NAMALWA (cell line): ENCODE measurements at places on chromosomes 13 and 19.

DNA sequence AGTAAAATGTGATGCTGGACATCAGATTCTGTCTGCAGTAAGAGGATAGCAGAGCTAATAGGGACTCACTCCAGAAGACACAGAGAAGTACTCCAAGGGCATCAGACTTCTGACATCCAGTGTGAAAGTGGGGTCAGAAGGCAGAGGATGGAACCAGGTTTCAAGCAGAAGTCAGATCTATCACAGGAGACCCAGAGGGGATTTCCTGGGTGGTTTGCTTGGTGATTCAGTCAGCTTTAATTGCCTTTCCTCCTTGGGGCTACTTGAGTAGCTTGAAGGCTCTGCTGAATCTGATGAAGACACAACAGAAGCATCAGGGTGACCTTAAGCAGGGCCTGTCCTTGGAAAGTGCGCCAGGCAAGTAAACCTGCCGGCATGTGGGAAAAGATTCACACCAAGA is 300.6 kb downstream of the COG6 start:
- no peak for DNase-seq

DNA sequence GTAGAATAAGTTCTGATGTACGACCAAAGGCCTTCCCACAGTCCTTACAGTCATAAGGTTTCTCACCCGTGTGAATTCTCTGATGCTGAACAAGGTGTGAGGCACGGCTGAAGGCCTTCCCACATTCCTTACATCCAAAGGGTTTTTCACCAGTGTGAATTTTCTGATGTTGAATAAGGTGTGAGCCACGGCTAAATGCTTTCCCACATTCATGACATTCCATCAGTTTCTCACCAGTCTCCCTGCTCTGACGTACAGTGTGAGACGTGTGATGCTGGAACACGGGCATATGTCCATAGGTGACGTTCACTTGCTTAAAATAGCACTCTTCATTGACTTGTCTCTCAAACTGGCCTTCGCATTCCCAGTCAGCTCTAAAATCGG is 31.0 kb upstream of the COX7A1 start:
- DNase-seq: no peak

DNA sequence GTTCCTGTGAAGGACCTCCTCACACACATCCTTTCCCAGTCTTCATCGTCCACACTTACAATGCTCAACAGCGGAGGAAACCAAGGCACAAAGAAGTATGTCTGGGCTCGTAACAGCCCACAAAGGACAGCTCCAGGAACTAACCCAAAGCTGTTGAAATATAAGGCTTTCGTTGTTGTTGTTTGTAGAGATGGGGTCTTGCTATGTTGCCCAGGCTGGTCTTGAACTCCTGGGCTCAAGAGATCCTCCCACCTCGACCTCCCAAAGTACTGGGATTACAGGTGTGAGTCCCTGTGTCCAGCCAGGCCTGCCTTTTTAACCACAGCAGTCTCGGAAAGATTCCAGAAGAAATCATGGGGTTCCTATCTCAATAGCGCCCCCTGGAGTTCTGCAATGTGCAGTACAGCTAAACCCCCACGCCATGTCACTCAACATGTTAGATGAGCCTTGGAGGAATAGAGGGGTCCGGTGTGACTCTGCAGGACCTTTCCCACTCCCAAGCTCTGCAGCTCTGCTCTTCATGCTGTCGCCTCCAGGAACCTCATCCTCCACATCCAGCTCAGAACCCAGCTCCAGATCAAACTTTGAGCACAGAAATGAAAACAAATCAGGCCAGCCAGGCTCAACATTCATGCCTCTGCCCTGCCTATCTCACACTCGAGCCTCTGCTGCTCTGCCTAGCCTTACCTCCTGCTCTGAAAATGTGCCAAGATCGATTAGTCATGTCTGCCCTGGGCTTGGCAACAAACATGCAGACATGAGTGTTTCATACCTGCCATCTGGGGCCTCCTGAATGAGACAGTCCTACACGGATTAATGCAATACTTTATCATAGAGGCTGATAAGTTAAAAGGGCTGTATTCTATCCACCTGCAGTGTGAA is 7.5 kb downstream of the PLA2G4C start:
- peak; percentile 66 for DNase-seq

DNA sequence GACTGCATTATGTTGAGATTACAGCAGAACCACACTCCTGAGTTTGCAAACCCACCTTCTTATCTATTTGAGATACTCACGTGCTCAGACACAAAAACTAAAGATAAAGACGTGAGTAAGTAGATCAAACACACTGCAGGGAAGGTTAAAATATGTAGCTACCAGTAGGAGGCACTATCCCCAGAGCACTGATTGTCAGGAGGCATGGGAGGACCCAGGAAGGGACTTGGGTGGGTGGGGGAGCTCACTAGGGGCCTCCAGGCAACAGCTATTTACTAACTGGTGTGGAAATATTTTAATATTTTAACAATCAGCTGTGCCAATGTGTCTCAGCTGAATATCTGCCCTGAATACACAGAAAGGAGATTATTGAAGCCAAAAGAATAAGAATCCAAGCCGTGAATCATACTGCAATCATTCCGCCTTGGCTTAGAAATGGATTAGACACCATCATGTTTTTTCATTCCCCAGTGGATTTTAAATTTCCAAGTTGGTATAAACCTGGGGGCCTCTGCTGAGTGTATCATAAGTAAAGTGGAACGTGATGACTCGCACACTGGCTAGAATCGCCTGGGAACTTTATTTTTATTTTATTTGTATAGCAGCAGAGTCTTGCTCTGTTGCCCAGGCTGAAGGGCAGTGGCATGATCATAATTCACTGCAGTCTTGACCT is 73.2 kb upstream of the CACNA1A start:
- no peak for DNase-seq

DNA sequence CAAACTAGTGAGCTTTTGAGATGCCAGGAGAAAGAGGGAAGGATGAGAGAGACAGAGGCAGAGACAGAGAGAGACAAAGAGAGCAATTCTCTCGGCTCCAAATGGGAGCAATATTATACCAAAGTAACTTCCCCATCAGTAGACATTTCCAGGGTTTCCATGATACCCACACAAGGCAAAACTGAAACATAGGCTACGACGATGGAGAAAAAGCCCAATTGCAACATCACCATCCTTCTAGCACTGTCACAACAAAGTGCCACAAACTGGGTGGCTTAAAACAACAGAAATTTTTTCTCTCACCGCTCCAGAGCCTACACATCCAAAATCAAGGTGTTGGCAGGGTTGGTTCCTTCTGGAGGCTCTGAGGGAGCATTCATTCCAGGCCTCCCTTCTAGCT is 81.4 kb downstream of the KCTD12 start:
- no peak for DNase-seq

GRCh38 chr19:56105090-56105701 is 15.9 kb downstream of the ZNF787 start:
- peak; percentile 47 for DNase-seq

GRCh38 chr13:107866032-107866940 is 349.1 kb downstream of the LIG4 start:
- DNase-seq: no peak

DNA sequence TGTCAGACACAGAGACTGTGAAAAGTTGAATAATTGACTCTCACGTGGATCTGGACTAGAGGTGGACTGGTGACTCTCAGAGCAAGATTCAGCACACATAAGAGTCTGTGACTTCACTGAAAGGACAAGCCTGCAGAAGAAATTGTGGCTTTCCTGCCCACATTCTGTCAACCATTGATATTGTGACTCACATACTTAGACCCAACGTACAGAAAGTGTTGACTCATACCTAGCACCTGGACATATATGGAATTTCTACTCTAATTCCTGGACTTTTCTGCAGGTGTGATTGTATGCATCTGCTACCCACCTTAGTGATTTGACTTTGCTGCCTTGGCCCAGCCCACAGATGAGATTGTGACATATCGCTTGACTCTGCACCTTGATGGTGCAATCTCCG is 15.6 kb upstream of the ZNF730 start:
- no peak for DNase-seq

GRCh38 chr19:15534957-15535864 is 26.9 kb downstream of the CYP4F22 start:
- no peak for DNase-seq

DNA sequence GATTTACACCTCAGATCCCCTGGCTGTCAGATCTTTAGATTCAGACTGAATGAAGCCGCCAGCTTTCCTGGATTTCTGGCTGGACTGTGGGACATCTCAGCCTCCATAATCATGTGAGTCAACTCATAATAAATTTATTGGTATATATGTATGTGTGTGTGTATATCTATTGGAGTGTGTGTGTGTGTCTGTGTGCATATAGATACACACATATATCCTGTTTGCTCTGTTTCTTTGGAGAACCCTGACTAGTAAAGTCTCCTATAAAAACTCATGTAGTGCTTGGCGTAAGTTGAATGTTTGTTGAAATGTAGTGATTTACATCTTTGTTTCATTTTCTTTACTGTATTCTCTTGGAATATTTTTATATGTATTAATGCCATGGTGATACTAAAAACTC is 499.5 kb upstream of the KLF12 start:
- no peak for DNase-seq

- DNase-seq: no peak
Observed at GRCh38 chr19:13190781-13191540, 40.8 kb downstream of the IER2 start.

DNA sequence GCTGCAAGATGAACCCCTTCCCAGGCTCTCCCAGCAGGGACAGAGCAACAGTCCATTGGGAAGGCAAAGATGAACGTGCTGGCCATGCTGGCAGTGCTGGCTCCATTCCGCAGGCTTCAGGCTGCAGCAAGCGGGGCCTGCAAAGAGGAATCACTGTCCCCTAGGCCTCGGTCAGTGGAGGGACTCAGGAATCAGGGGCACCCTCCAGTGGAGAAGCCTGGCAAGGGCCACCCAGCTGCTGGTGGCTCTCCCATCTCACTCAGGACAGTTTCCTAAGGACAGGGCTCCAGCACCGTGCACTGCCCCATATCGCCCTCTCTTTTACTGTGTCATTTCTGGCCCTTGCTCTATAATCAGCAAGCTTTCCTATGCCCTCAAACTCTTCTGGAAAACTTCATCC is 498.6 kb downstream of the EFNB2 start:
- DNase-seq: no peak

DNA sequence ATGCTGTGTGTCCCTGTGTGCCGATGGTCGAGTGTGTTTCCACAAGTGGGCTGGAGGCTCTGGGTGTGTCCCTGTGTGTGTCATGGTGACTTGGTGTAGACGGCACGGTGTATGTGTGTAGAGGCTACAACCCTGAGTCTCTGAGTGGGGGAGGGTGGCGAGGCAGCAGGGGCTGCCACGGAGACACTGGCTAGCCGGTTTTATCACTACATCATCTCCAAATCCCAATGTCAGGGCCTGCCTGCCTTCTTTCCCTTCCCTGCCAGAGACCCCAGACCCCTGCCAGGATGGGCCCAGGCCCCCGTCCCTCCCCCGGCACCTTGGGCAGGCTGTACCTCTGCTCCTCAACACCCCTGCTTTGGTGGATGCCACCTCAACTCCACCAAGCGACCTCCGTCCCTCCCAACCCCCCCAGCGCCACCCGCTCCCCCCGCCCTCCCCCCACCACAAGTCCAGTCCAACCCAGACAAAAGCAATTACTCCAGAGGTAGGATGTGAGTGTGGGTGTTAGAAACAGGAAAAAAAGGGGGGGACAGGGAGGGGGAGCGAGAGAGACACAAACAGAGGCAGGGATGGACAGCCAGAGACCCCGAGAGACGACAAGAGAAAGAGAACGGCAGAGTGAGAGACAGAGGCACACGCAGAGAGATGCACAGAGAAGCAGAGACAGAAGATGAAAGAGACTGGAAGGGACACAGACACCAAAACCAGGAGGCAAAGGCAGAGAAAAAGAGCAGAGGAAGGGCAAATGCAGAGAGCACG is 21.6 kb upstream of the POU2F2 start:
- no peak for DNase-seq

- DNase-seq: no peak
Observed at GRCh38 chr13:21932996-21933395, 262.1 kb downstream of the FGF9 start.

DNA sequence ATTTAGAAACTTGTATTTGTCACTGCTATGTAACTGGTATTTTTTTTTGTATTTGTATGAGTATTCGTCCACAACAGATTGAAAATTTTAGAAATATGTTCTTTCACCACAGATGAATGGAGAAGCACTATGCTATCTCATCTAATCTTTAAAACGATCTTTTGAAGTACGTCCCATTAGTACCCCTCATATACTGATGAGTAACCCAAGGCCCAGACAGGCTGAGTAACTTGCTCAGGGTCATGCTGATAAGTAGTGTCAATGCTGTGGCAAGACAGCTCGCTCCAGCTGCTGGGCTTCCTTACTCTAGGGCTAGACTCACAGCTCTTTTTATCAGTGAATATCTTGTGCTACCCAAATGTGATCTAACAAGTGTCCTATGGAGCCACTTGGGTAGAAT is 154.2 kb downstream of the SUCLA2 start:
- no peak for DNase-seq

DNA sequence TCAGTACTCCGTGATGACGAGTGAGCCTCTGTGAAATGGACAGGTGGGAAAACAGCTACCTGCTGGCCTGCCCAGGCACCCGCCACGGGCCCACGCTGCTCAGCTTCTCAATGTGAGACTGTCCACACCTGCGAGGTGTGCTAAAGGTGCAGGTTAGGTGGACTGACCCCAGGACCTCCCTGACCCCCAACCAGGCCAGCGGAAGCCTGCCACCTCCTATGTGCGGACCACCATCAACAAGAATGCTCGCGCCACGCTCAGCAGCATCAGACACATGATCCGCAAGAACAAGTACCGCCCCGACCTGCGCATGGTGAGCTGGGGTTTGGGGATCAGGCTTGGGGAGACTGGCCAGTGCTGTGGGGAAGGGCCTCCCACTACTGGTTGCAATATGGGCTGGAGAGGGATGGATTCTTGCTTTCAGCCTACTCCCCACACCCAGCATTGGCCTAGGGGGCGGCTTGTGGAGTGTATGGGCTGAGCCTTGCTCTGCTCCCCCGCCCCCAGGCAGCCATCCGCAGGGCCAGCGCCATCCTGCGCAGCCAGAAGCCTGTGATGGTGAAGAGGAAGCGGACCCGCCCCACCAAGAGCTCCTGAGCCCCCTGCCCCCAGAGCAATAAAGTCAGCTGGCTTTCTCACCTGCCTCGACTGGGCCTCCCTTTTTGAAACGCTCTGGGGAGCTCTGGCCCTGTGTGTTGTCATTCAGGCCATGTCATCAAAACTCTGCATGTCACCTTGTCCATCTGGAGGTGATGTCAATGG is 2.2 kb downstream of the RPL28 start:
- no peak for DNase-seq

- DNase-seq: no peak
Observed at GRCh38 chr13:108860418-108860817, 231.0 kb downstream of the MYO16 start.

DNA sequence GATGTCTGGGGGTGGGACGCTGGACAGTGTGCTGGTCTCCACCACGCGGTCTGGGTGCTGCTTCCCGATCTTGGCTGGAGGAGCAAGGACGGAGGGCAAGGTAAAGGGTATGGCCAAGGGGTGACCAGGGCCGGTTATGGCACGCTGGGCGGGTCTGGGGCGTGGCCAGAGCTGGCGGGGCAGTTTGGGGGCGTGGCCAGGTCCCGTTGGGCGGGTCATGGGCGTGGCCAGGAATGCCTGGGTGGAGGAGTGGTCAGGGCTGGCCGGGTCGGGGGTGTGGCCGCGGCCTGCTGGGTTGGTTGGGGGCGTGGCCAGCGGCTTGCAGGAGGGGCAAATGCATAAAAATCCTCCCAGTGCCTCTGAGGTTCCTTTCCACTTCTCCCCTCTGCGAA is 19.2 kb downstream of the GPX4 start:
- peak; percentile 74 for DNase-seq

GRCh38 chr13:98295371-98295770 is 118.3 kb upstream of the RNF113B start:
- no peak for DNase-seq

GRCh38 chr13:59660582-59660981 is 503.1 kb downstream of the DIAPH3 start:
- no peak for DNase-seq

GRCh38 chr19:33294058-33294798 is 8.1 kb downstream of the CEBPA start:
- DNase-seq: no peak
